ENCODE measurements at places on chromosomes 4 and X. TPM values are rescaled to one million over a fixed set of nuclear protein-coding genes. Genes with fewer than 3 reads are reported as not detected.

DNA sequence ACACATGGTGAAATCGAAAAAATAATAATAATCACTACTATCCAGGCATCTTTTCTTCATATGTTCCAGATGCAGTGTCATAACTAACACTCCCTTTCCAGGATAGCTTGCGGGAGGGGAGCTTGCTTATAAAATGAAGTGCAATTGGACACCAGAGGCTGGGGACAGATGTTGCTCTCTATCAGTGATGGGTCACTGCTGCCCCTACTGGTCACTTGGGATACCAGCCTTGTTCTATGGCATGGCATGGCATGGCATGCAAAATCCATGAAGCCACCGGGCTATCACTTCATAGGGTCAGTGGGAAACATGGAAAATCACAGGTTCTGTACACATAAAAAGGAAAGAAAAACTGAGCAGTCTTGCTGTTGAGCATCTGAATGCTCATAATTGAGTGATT, 168.1 kb downstream of the GLRA2 start:
- peak; percentile 53 for DNase-seq

The UCP1 gene
- not detected for total RNA-seq

- DNase-seq, result no peak
Observed at GRCh38 chr4:76488888-76489685, 54.1 kb downstream of the SHROOM3 start.

GRCh38 chr4:89129080-89129640, 17.8 kb downstream of the TIGD2 start:
- DNase-seq, result no peak

GRCh38 chr4:118939169-118939783, 50.6 kb downstream of the SYNPO2 start:
- no peak for DNase-seq
